ENCODE measurements at places on chromosomes 5 and 9.

GRCh38 chr5:116595498-116595897 lies 20.9 kb upstream of the SEMA6A start:
- no peak for DNase-seq

DNA sequence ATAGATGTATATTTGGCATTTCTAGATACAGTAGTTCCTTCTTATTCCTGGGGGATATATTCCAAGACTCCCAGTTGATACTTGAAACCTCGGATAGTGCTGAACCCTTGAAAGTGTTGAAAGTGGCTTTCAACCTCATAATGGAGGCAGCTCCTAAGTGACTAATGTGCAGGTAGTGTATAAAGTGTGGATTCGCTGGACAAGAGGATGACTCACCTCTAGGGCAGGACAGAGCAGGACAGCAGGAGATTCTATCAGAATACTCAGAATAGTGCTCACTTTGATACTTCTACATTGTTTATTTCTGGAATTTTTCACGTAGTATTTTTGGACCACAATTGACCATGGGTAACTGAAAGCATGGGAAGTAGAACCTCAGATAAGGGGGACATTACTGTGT lies 1138.9 kb upstream of the WWC1 start:
- DNase-seq: no peak

GRCh38 chr5:116672203-116672602 lies 97.6 kb upstream of the SEMA6A start:
- DNase-seq: no peak

GRCh38 chr5:143552680-143553079 lies 149.2 kb upstream of the NR3C1 start:
- no peak for DNase-seq

GRCh38 chr5:55582256-55582655 lies 47.5 kb upstream of the PLPP1 start:
- peak; percentile 36 for DNase-seq

GRCh38 chr9:70415041-70415440 lies 584 bp upstream of the KLF9 start:
- DNase-seq: no peak

GRCh38 chr9:96172797-96173196 lies 129.2 kb downstream of the HSD17B3 start:
- DNase-seq: no peak

DNA sequence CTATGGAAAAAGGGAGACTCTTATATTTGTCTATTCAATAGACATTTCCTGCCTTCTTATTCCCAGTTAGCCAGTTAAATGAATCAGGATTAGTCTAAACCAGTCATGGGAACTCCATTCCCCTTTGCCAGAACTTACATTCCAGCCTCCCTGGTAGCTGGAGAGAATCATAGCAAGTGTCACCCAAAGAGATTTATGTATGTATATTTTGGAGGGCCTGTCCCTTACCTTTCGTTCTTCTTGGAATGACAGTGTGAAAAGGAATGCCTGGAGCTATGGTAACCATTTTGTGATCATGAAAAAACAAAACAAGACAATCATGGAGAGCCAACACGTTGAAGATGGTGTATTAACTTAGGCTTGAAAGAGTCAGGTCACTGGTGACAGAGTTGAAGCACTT lies 627.7 kb downstream of the CCDC171 start:
- no peak for DNase-seq

GRCh38 chr5:154112255-154112654 lies 73.5 kb downstream of the MFAP3 start:
- DNase-seq: peak; percentile 33

GRCh38 chr9:124008694-124009530 lies 2.7 kb upstream of the LHX2 start:
- DNase-seq: no peak

DNA sequence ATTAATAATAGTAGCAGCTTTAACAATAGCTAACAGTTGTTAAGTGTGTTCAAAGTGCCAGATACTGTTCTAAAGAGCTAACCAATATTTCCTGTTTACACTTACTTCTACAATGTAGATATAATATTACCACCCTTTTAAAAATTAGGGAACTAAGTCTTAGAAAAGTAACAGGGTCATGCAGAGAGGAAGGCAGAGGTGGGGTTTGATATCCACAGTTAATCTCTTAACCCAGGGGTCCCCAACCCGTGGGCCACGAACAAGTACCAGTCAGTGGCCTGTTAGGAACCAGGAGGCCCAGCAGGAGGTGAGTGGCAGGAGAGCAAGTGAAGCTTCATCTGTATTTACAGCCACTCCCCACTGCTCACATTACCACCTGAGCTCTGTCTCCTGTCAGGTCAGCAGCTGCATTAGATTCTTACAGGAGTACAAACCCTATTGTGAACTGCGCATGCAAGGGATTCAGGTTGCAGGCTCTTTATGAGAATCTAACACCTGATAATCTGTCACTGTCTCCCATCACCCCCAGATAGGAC lies 89.1 kb downstream of the ACTL7B start:
- DNase-seq: no peak

DNA sequence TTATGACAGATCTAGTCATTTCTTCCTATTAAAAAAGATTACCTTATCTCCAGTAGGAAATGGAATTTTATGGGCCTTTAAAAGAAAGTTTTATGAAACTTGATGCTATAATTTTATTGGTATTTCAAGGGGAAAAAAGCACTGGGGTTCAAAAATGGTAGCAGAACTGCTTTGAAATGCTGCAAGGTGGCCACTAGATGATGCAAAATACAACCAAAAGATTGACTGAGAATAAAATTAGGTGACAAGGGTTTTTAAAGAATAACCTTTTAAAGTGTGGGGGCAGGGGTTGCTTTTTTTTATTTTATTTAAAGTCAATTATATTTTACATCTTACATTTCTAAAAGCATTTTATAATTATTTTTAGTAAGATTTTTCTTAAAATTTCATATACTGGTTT lies 61.7 kb downstream of the KLF9 start:
- no peak for DNase-seq

DNA sequence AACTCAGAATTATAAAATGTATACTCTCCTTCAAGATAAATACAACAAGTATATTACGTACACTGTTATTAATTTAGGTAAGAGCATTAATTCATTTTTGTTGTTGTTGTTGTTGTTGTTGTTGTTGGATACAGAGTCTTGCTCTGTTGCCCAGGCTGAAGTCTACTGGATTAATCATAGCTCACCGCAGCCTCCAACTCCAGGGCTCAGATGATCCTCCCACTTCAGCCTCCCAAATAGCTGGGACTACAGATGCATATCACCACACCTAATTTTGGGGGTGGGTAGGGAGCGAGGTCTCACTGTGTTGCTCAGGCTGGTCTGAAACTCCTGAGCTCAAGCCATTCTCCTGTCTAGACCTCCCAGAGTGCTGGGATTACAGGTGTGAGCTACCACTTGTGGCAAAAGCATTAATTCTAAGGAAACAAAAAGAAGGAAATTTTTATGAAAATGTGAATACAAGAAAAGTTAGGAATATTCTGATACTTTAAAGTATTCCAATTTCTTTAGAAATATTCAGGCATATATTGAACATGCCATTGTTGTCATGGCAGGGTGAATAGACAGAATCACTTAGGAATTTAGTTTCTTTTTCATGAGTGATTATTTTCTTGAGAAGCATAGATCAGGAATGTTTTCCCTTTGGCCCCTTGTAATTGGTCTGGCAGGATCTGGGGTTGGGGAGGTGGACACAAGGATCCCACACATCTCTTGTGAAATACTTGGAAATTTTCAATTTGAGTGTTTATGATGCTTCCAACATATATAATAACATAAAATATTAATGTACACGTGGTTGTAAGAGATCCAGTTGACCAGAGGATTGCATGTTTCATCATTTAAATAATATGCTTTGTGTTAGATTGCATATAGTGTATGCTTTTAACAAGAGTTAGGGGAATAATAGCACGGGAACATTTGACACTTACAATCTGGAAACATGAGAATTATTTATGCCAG lies 263.6 kb downstream of the FANCC start:
- no peak for DNase-seq

- DNase-seq: peak; percentile 76
These were observed 172.1 kb downstream of the GABBR2 start for GRCh38 chr9:98536542-98537173.

DNA sequence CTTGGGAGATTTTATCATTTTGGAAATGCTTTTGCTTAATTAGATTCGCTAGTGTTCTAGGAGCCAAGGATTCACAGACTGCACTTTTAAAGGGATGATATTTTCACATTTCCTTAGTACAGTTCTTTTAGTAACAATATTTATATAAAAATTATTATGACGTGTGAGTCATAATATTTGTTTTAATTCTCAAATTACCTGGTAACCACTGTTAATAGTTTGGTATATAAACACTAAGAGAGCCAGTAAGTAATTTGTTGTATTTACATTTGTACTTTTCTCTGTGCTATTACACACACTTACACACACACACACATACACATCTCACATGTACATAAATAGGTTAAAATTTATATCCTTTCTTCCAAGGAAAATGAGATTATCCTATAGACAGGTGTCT lies 58.8 kb upstream of the RAD23B start:
- DNase-seq: no peak

- peak; percentile 29 for DNase-seq
These were observed 802 bp downstream of the ITGA2 start for GRCh38 chr5:52989781-52990527.

- no peak for DNase-seq
These were observed 511.7 kb upstream of the KLF4 start for GRCh38 chr9:108001237-108001636.

GRCh38 chr9:95078939-95079338 lies 238.6 kb downstream of the FANCC start:
- no peak for DNase-seq

- peak; percentile 51 for DNase-seq
These were observed 31.6 kb downstream of the LMNB1 start for GRCh38 chr5:126808521-126808988.

- no peak for DNase-seq
These were observed 112.2 kb downstream of the FGF18 start for GRCh38 chr5:171531638-171532037.

- no peak for DNase-seq
These were observed 7.6 kb downstream of the DCANP1 start for GRCh38 chr5:135439231-135440205.

DNA sequence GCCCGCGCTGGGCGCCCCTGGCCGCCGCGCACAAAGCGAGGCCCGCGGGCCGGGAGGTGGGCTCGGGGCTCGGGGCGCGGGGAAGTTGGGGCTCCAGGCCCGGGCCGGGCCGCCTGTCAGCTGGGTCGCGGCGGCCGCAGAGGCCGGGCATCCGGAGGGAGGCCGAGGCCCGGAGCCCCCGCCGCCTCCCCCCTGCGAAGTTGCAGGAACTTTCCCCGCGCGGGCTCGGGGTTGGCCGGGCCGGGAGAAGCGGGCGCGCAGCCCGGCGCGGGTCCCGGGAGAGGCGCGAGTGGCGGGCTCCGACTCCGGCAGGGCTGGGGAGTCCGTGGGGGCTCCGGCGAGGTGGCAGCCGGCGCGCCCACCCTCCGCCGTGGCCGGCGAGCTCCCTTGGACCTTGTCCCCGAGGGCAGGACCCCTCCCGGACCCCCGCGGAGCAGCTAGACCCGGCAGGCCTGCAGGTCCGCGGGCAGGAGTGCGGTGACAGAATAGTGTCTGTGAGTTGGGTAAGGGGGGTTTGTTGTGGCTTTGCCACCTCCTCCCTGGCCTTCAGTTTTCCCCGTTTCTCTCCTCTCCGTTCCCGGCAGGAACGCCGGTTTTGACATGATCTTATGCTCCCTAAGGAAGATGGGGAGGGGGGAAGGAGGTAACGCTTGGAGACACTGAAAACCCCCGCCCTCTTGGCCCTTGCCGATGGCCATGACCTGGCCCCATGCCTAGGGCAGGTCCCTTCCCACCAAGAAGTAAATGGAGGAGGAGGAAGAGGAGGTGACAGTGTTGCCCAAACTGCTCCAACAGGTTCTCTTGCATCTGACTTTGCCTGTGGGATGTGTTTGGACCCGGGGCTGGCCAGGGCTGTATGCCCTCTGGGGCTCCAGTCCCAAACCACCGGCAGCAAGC lies 942 bp downstream of the PHF2 start:
- DNase-seq: peak; percentile 41

DNA sequence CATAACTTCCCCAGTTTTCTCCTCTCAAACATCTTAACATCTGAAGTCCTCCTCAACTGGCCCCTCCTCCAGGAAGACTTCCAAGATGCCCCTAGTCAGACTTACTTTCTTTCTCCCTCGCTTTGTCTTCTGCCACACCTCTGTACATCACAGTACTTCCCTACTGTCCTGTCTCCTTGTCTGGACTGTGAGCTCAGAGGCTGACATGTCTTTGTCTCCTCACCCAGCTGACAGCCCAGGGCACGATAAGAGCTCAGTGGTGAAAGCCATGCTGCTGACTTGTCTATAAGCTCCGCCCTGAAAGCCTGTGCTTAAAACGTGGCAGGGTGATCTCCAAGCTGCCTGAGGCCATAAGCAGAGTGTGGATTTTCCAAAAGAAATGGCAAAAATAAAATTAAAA lies 33.0 kb upstream of the SLC25A51 start:
- no peak for DNase-seq

DNA sequence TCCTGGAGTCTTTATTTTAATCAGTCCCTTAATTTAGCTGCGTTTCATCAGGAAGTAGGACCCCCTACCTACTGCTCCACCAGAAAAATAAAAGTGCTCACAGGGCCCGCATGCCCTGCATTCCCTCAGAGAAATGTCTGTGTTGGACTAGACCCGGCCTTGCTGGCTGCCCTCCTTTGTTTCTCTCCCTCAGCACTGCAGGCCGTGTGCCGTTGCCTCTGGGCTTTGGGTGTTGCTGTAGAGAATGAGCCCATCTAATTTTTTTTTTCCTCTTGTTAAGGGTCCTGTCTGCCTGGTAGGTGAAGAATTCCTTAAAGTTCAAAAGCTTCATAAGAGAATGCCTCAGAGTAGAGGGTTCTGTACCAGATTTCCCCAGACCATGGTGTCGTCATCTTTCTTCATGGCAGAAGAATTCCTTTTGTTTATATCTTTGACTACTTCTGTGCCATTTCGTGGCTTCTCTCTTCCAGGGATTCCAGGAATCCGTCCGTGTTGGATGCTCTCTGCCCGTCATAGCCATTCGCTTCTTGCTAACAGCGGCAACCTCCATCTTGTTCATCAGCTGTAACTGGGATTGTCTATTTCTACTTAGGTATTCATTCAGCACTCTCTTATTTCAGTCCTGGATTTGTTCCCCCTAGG lies 49.8 kb upstream of the ANGPTL2 start:
- DNase-seq: no peak

DNA sequence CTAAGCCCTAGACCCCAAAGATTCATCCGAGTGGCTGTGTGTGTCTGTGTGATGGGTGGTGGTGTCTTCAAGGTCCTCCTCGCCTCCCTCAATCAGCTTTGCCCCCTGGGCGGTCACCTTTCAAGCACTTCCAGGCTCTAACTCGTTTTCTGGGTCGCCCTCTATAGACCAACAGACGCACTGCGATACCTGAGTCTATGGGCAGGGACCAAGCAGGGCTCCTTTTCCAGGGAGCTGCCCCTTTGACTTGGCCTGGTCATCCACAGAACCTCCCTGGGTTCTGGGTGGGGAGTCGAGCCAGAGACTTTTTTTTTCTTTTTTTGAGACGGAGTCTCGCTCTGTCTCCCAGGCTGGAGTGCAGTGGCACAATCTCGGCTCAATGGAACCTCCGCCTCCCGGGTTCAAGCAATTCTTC lies 1.1 kb downstream of the SLC27A4 start:
- DNase-seq: peak; percentile 85

- DNase-seq: no peak
These were observed 31.5 kb downstream of the OLFML2A start for GRCh38 chr9:124808246-124808956.

All from GM12865 (cell line).